ENCODE measurements at places on chromosomes 7 and 10.

DNA sequence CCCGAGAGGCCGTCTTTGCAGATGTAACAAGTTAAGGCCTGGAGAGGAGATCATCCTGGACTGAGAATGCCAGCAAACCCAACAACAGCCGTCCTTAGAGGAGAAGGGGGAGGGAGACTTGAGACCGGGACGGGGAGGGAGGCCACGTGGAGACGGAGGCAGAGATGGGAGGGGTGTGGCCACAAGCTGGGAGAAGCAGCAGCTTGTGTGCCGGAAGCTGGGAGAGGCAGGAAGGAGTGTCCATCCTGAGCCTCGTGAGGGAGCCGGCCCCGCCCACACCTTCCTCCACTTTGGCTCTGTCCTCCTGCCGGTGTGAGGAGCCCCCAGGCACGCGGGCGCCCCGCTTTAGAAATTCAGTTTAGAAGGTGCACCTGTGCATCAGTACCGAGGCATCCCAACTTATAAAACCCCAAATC is 95.7 kb downstream of the DNAJB6 start:
- DNase-seq = peak; percentile 91

GRCh38 chr10:34178756-34179155 is 636.3 kb downstream of the PARD3 start:
- DNase-seq = no peak

- no peak for DNase-seq
Observed at GRCh38 chr10:62639144-62639543, 165.4 kb upstream of the ADO start.

DNA sequence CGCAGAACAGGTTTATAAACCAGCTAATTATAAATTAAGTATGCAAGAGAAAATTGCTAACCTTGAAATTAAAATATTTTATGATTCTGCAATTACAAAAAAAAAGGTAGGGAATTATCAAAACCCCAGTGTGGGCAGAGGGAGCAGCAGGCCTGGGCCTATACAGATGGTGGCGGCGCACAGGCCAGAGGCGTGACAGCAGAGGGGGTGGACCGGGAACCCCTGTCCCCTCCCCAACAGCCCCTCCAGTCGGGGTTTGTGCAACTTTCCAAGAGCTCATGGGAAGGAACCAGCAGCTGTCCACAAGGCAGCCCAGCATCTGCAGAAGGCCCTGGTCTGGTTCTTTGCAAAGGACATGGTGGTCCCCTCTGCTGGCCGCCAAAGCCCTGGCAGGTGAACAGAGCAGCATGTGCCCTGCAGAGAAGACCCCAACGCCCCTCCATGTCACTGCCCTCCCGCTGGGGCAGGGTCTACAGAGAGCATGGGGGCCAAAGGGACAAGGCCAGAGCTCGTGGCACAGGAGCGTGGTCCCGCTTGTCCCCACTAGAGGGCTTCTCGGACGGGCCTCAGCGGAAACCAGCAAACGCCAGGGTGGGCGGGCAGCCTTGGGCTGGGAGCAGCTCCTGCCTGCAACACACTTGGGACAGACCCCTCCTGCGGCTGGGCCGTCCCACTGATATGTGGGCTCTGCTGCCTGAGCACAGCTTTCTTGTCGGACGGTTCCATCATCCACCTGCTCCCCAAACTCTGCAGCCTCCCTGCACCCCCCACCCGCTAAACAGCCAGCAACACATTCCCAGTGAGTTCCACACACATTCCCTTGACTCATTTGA is 75.1 kb downstream of the EBF3 start:
- peak; percentile 20 for DNase-seq

DNA sequence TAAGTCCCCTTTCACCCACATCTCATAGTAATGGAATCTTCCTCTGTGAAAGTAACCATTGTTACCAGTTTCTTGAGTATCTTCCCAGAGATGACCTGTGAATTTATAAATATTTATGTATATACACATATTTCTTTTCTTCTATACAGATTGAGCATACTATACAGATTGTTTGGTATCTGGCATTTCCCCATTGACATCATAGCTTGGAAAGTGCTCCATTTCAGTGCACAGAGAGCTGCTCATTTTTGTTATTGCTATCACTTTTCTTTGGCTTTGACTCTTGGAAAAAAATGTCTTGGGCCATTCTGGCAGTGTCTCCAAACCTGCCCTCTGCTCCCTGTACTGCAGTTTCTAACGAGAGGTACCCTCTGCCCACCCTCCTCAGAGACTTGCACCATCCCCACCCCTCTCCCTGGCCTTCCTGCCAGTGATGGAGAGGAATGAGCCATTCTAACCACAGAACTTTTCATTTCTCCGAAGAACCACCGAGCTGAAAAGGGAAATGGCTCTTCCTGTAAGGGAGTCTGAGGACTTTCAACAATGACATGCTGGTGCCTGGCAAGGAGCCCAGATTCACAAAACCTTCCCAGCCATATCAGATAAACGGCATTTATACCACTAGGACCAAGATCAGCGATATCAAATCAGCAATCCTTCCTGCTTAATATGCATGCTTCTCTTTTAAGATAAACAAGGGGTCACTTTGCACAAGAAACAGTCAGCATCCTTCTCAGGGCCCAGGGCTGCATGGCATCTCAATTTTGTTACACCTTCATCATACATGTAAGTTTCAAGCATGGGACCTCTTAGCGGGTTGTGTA is 19.7 kb upstream of the CCSER2 start:
- DNase-seq = peak; percentile 53

All from NCI-H69 (cell line).